CD4-positive, alpha-beta memory T cell (primary cell): ENCODE measurements at places on chromosomes 2 and 18. TPM values are rescaled to one million over a fixed set of nuclear protein-coding genes. Genes with fewer than 3 reads are reported as not detected.

DNA sequence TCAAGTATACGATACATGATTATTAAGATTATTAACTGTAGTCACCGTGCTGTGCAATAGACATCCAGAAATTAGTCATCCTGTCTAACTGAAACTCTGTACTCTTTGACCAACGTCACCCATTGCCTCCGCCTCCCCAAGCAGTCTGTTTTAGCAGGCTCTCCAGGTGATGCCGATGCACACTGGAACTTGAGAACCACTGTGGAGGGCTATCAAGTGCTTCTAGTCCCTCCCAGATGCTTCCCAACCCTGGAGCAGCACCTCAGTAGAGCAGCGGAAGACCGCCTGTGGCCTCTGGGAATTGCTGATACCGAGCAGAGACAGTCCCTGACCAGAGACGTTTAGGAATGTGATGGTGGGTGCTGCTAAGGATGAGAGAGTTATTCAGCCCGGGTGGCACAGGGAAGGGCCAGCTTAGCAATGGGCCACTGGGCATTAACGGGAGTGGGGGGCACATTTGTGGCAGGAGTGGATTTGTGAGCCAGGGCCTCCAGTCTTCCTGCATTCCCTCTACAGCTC is 50.7 kb downstream of the LIPG start:
- DNase-seq: no peak

DNA sequence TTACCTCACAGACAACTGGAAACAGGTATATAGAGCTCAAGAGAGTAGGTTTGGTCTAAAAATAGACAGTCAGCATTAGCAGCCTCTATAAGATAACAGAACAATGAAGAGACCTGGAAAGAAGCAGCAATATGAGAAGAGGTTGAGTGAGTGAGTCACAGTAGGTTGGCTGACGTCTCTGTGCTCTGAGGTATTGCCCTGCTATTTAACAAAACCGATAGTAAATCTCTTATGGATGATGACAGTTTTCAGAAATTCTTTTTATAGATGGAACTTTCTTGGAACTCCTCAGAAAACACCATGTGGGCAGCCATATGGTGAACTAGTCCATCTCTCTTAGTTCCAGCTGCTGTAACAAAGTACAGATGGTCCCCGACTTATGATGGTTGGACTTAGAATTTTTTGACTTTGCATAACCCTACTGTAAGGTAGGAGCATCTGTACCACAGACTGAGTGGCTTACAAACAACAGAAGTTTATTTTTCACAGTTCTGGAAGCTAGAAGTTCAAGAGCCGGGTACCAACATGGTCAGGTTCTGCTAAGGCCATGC is 123.5 kb downstream of the MBD2 start:
- no peak for DNase-seq

PSMA8 gene
- 1.7 TPM for polyA plus RNA-seq

DNA sequence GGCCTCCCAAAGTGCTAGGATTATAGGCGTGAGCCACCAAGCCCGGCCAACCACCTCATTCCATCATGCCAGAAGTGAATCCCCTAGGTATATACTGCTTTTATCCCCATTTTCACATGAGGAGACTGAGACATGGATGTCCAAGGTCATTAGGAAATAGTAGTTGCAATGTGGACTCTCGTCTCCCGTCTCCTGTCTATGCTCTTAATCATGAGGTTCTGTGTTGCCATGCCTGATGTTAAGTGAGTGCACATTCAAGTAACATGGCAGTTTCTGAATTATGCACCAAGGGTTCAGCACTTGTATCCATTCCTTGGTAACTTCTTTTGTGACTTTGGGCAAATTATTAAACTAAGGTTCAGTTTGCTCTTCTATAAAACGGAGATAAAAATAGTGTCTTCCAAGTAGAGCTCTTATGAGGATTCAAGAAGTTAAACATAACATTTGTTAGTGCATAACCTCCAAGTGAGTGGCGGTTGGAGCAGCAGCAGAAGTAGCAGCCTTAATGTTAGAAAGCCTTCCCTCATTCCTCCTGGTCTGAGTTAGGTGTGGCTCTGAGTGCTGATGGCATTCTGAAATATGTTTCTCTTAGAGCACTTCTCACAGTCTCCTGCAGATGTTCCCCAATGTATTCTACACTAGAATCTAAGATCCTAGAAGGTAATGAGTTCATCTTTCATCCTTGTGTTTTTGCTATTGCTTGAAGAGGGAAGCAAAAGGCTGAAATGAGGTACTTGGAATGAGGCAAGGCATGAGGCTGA is 21.9 kb downstream of the SOCS6 start:
- no peak for DNase-seq

DNA sequence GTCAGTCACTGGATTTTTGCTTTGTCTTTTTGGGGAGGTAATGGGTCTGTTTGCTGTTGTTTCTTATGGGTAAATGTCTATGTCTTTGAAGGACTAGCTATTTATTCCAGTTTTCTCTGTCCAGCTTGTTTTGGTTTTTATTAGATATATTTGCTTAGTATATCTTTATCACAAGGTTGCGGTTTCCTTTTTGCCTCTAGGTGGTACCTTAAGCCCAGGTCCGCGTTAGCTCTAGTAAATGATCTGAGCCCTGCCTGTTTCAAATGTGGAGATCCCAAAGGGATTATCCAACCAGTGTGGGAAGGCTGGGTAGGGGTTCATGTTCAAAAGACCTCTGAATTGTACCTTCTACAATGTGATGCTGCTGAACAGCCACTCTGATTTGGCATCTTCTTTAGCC is 114.5 kb downstream of the MYO3B start:
- DNase-seq: no peak

DNA sequence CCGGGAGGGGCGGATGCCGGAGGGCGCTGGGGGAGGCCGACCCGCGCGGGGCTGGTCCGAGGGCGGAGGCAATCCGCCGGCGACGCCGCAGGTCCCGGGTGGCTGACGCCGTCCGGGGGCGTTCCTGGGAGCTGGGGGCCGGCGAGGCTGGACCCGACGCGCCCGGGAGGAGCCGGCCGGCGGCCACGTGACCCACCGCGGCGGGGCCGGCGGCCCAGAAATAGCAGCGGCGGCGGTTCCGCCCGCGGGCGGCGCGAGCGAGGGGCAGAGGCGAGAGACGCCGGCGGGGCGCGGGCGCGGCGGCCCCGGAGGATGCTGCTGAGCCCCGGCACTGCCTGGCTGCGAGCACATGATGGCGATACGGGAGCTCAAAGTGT is at the start of gene RAB31:
RAB31 (plus strand) TSS at position 245 of the 377 bp plus-strand sequence; CDS start at position 350, 105 bp downstream.
- DNase-seq: no peak
